Right lung (tissue), 10 donors: ENCODE measurements at places on chromosomes 3 and 15. TPM values are rescaled to one million over a fixed set of nuclear protein-coding genes. Genes with fewer than 3 reads are reported as not detected.

PAK6 gene
- 8.8 TPM for polyA plus RNA-seq

PLA2G4D gene
- 0.16 TPM for polyA plus RNA-seq

P2RY12 gene
- 0.89 TPM for polyA plus RNA-seq

IL16 gene
- 15.3 TPM for polyA plus RNA-seq

B3GALNT1 gene
- polyA plus RNA-seq: 23.3 TPM

KLHL6 gene
- 2.0 TPM for polyA plus RNA-seq

USP8 gene
- polyA plus RNA-seq: 62.7 TPM

NAALADL2 gene
- 8.4 TPM for polyA plus RNA-seq

NANOGP8 gene
- polyA plus RNA-seq: not detected

- DNase-seq: no peak
These were observed 15.1 kb upstream of the IQSEC1 start for GRCh38 chr3:13088028-13089006.

DNA sequence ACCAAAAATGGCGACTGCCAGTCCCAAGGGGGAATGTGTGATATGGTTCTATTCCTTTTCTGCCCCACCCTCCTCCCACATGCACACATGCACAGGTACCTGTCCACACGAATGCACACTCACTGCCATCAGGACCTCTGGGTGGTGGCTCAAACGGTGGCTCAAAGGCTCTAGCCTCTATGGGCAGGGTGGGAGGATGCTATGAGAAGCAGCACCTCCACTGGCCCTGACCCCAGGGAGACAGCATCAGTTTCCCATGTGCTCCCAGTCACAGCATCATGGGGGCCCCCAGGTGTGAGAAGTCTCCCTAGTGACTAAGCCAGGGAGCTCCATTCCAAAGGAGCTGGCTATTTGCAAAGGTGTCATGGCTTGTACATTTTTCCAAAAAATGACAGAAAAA lies 15.9 kb downstream of the SEMA3G start:
- no peak for DNase-seq

DNA sequence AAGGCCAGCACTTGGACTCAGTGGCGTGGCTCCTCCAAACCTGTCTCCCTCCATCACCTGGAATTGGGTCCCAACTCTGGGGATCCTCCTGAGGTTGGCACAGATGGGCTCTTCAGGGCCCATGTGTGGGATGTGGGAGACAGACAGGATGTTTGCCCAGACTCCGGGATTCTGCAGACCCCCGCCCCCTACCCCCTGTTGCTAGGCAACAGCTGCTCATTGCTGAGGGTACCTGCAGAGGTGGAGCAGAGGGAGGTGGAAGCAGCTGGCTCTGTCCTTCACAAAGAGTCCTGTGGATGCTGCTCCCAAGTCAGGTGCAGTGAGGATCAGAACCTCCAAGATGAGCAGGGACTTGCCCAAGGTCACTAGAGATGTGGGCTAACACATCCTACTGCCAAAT lies 40.0 kb upstream of the SLC6A1 start:
- DNase-seq: no peak

DNA sequence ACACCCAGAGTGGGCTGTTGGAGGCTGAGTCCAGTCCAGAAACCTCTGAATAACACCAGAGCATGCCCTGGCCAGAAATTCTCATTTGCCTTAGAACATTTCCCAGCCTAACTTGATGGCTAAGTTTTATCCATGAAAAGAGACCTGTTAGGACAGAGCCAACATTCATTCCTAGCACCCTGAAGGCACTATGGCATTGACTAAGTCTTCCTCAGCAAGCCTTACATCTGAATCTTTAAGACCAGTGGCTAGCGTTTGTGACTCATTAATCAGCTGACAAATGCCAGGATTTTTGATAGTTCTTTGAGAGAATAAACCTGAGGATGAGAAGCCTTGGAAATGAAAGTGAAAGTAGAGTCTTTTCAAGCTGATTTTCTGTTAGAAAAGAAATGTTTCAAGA lies 1087.1 kb upstream of the ALCAM start:
- DNase-seq: no peak

GRCh38 chr3:18946524-18946923 lies 201.8 kb upstream of the KCNH8 start:
- no peak for DNase-seq

DNA sequence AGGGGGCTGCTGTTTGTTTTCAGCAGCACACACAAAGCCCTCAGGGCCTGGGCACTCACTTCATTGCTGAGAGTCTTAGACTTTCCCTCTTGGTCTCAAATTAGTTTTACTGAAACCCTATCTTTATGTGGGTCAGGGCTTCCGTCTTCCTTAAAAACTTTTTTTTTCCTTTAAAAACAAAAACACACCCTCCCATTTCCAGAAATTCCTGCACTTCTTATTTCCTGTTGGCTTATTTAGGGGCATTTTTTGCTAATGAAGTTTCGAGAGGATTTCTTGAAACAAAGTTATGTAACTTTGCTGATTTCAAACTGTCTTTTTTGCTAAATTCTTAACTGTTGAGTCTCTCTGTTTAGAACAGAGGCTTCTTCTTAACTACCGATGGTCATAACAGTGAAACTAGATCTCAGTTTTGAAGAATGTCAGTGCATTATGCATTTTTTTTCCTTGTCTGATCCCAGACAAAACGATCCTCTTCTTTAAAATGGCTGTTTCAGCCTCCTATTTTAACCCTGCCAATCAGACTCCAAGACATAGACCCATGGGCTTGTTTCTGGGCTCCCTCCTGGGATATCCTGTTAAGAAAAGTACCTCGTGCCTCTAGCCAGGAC lies 23.3 kb downstream of the ANAPC13 start:
- no peak for DNase-seq

- DNase-seq: no peak
These were observed 72.1 kb downstream of the CHAC1 start for GRCh38 chr15:41025393-41025792.

- DNase-seq: no peak
These were observed 63.7 kb downstream of the LRCH3 start for GRCh38 chr3:197854596-197855343.

DNA sequence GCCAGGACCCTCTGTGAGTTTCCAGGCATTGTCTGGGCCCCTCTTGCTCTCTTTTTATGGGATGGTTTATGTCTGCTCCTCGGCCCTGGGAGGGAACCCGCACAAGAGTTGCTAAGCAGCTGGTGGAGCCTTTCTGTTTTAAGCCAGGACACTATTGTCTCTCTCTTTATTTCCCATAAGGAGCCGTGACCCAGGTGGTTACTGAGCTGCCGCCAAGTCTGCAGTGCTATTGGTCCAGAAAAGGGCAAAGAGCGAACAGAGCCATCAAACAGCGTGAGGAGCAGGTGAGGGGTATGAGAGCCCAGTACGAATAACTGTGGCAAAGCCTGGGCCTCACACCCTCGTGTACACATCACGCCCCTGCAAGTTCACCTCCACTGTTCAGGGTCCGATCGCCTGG lies 280.2 kb downstream of the SHQ1 start:
- DNase-seq: no peak

GRCh38 chr3:9826815-9827573 lies 16.8 kb downstream of the RPUSD3 start:
- DNase-seq: no peak

DNA sequence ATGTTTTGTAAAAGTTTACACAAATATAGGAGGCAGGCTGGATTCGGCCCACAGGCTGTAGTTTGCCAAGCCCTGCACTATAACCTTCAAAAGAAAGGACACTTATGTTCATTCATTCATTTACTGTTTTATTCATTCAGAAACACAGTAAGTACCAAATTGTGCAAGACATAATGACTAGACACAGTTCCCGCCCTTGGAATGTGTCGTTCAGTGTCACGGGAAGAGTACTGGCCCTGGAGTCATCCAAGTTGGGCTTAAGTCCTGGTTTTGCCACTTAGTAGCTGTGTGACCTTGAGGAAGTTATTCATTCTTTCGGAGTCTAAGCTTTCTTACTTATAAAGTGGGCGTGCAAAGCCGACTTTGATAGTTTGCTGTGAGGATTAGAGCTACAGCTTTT lies 22.0 kb downstream of the COLQ start:
- no peak for DNase-seq

GRCh38 chr3:177336873-177337450 lies 139.7 kb upstream of the TBL1XR1 start:
- no peak for DNase-seq

- DNase-seq: no peak
These were observed 2.1 kb downstream of the UBE3A start for GRCh38 chr15:25436707-25437106.

DNA sequence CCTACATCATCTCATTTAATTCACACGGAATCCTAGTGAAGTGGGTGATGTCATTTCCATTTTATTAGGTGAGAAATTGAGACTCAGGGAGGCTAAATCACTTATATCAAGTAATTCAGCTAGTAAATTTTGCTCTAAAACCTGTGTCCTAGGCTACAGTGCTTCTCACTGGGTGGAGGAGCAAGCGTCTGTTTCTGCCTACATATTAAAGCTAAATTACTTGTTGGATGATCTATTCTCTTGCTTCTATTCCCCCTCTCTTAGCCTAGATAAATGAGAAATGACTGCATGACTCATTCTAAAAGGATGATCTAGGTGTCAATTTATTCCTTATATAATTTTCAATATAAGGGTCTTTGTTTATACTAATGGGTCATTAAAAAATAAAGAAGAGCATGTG lies 37.8 kb upstream of the RBP1 start:
- no peak for DNase-seq

- no peak for DNase-seq
These were observed 10.8 kb downstream of the PDHB start for GRCh38 chr3:58422756-58423325.

DNA sequence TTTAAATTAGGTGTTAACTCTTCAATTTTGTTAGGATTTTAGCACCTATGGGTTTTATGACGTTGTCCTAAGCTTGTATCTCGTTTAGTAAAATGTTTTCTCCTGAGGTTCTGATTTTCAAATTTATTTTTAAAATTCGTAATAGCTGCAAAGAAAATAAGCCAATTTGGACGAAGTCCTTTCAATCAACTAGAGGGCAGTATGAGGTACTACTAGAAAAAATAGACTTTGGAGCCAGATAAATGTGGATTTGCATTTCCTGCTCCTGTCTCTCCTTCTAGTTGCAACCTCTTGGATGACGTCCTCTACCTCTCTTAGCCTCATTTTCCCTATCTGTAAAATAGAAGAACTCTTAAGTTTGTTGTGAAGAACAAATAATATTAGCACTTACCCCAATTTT lies 81.1 kb downstream of the SLTM start:
- no peak for DNase-seq

DNA sequence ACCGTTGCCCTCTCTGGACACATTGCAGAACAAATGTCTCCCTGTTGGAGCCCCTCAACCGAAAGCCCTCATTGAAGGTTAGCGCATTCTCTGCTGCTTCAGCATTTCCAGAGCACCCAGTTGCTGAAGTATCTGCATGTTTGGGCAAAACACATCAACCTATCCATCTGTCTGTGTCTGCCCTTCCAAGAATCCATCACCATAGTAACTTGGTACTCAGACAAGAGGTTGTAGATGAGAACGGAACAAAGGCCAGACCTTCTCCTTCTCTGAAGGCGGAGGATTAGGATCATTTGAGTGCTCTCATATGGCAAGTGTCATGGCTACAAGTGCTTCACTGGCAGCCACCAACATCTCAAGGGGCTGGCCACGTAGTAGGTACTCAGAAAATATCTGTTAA lies 23.1 kb upstream of the RHO start:
- DNase-seq: no peak

- no peak for DNase-seq
These were observed 42.3 kb upstream of the TUSC7 start for GRCh38 chr3:116667324-116667723.

- no peak for DNase-seq
These were observed 221.7 kb downstream of the CGGBP1 start for GRCh38 chr3:87837076-87837475.

DNA sequence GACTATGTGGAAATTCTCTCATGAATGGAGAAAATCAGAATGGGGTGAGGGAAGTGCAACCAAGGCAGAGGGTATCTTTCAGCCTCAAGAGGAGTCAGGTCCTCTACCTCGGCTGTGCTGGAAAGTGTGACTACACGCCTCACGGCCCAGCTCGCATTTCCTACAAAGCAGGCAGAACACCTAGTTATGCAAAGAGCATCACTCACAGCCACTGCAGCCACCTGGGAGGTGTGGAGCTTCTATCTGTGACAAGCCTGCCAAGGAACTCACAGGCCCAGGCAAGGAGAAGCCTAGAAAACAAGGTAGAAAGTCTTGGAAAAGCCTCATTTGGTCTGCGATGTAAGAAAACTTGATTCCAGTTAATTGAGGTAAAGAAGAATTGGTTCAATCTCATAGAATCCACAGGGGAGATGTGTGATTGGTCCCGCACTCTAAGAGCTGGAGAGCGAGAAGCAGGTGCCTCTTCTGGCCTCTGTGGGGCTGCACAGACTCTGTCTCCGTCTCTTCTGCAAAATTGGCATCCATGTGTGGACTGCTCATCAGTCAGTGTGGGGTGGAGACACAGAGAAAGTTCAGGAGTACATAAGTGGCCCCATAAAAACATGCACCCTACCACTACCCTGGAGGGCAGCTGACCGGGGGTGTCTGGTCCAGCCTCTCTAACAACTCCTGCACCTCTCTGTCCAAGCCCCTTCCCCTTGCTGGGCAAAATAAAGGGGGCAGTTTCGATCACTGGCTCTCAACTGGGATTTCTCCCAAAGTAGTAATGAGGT lies 76.8 kb downstream of the TAMM41 start:
- no peak for DNase-seq

DNA sequence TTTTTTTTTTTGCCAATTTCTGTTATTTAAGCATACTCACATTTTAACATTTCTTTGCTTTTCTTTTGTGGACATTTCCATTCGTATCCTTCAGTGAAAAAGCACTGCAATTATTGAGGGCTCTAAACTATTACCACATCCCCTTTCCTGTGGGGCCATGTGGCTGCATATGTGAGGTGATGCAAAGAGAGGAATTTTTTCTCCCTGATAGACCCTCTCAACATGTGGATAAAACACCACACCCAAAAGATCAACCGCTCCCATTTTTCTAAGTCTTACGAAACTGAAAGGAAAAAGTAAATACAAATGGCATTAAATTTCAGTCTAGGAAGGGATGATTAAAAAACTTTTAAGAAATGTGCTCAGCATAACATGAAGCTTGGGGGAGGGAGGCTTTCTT lies 68.8 kb downstream of the DNAJC13 start:
- no peak for DNase-seq
